CD4-positive, alpha-beta memory T cell (primary cell): ENCODE measurements at places on chromosomes 12 and 14.
A peak's percentile ranks its signal among the peaks of the same experiment; 100 is the strongest.

DNA sequence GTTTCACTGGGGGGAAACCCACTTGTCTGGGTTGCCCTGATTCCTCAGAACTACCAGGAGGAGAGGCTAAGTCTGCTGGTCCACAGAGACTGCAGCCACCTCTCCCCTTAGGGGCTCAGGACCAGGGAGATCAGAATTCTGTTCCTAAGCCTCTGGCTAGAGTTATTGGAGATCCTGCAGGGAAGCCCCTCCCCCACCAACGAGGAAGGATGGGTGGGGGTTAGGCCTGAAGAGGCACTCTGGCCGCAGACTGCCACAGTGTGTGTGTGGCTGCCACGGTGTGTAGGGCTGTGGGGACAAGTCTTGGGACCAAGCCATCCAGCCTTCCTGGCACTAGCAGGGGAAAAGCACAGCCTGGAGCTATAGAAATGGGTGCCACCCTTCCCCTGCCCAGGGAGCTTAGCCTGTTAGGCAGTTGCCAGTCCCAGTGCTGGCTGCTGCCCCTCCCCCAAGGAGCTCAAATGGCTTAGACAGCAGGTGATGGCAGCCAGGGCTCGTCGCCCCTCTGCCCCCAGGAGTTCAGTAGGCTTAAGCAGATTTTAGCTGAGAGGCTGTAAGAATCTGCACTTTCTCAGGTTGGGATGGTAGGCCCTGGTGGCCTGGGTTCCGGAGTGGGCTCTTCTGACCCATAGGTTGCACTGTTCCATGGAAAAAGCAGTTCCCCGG is 107.7 kb downstream of the ERGIC2 start:
- no peak for DNase-seq

DNA sequence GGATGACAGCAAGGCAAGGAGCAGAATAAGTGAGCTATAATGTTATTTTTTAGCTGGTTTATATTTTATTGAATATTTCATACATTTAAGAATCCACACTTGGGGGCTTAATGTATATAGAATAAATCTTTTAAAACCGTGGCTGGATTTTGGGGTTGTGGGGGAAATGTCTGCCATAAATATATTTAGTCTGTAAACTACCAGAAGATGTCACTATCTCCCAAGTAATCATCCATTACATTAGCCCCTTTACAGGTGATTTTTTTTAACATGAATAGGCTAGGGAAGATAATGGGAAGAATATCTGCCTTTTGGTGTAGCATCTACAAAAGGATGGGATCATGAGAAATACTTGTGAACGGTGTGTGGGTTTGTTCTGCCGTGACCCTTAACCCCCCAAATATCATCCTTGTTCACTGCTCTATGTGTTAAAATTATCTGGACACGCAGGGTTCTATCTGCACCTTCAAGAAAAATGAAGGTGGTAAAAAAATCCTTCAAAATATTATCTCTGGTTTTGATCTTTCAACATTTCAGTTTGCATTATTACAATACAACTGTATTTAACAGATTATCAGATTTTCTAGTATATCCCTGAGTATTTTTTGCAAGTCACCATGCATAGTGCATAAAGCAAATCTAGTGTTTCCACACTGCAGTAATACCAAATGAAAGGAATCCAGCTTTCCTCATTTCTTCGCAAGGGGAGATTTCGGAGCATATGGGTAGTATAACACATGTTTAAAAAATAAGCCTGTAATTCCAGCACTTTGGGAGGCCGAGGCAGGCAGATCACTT is 8.0 kb upstream of the SLC17A8 start:
- no peak for DNase-seq

DNA sequence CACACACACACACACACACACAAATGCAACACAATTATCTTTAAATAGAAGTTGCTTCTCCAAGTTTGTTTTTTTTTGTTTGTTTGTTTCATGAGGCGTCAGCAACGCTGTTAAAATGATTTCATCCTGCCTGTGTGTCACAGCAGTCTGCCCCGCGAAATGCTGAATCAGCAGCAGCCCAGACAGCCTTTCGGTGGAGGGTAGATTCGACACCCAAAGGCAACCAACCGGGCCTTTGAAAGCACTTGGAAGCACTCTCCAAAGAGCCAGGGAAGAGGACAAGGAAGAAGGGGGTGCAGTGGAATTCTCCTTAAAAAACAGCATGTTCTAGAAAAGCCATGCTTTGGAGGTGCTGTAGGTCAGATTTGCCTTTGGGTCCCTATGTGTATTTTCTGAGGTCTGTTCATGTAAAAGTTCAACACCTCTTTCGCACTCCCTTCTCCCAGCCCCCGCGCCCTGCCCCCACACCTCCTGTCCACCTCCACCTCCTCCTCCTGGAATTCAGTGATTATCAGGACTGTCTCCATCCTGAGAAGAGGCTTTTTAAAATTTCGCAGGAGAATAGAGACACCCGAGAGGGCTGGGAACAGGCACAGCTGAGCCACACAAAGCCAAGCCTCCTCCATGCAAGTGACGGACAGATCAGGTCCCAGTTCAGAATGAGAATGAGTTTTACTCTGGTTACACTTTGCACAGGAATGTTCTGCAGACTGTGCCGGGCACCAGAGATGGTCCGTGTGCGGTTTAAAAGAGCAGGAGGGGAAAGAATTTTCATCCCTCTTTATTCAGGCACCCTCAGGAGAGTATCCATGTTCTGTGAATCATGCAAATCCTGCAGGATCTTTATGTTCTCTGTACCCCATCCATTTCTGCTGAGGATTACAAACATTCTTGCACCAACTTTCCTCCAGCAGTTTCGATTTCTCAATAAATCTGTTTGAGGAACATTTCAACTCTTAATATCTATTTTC is 177.9 kb downstream of the ETV6 start:
- no peak for DNase-seq

DNA sequence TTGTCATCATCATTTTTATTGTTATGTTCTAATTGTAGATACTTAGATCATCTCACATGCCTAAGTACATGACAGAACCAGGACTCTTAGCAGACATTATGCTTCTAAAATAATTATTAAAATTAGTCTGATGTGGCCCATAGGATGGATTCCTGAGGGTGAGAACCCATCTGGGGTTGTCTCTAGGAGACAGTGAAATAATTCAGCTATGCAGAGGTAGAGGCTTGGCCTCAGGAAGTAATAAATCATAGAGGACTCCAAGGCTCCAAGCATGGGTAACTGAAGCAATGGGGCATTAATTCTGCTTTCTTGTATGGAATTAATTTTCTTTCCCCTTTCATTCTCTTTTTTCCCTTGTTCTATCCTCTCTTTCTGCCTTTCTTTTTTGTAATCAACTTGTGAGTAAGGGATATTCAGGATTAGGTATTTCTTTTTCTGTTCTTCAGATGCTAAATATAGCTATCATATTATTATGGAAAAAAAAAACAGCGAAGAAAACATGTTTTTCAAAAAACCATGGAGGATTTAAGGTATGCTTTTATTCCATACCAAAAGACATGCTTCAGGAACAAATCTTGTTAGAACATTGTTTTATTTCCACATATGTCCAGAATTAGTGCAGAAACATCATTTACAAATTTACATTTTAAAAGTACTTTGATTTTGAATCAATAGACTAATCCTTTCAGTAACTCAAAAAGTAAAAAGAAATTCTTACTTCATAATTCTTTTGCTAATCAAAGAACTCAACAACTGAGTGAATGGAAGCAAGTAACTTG is 263.2 kb downstream of the TRHDE start:
- no peak for DNase-seq

GRCh38 chr14:66495218-66496098 is 9.3 kb downstream of the CCDC196 start:
- peak; percentile 39 for DNase-seq

- DNase-seq = no peak
Observed at GRCh38 chr14:89206389-89207031, 210.5 kb downstream of the FOXN3 start.

DNA sequence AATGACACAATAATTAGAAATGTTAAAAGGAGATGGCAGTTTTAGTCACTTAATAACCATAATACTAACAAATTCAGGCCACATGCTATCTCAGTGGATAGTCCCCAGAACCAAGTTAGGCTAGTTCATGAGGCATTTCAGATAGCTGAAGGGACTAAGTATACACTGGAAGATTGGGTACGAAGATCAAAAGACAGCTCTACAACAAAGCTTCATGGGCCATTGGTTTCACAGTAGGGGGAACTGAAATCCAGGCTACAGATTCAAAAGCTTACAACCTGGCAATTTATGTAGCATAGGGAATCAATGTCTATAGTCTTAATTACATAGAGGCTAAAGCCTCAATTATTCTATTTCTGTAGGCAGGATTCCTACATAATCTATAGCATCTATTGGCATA is 343.0 kb downstream of the RGS6 start:
- DNase-seq = no peak

- no peak for DNase-seq
Observed at GRCh38 chr12:101064721-101065120, 145.3 kb downstream of the SLC5A8 start.

- DNase-seq = no peak
Observed at GRCh38 chr12:5622280-5622679, 190.4 kb downstream of the NTF3 start.

- DNase-seq = peak; percentile 57
Observed at GRCh38 chr12:752695-753610, 574 bp downstream of the WNK1 start.

DNA sequence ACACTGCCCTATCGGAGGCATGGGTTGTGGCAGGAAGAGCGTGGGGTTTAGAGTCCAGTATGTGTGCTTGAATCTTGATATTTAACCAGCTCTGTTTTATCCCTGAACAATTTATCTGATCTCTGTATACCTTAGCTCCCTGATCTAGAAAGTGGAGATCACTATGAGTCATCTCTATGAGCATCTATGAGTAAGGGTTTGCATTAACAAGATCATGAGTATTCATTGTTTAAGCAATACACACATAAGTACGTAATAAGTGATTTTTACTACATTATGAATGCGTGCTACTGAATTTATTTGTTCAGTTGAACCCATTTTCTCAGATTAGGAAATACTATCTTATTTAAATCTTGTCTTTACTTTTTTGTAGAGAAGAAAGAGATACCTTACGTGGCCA is 49.4 kb downstream of the GPATCH2L start:
- no peak for DNase-seq

DNA sequence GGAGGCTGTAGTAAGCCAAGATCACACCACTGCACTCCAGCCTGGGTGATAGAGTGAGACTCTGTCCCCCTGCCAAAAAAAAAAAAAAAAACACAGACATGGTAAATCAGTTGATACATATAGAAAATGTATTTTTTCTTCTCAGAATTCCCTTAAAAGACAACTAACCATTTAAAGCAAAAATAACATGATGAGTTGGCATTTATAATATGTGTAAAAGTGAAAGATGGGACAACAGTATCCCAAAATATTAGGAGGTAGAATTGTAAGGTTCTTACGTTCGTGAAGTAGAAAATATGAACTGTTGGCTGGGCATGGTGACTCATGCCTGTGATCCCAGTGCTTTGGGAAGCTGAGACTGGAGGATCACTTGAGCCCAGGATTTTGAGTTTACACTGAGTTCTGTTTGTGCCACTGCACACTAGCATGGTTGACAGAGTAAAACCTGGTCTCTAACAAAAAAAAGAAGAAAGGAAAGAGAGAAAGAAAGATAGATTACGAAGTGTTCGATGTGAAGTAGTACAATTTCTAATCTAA is 296.7 kb downstream of the FBXL14 start:
- DNase-seq = no peak

GRCh38 chr12:9073076-9073475 is 42.6 kb downstream of the A2M start:
- DNase-seq = no peak

DNA sequence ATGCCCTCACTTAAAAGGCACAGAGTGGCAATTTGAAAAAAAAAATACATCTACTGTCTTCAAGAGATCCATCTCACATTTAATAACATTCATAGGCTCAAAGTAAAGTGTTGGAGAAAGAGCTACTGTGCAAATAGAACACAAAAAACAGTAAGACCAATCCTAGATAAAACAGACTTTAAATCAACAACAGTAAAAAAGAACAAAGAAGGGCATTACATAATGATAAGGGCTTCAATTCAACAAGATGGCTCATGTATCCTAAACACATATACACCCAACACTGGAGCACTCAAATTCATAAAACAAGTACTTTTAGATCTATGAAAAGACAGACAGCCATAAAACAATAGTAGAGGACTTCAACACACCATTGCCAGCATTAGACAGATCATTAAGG is 93.6 kb upstream of the PCED1B start:
- no peak for DNase-seq

DNA sequence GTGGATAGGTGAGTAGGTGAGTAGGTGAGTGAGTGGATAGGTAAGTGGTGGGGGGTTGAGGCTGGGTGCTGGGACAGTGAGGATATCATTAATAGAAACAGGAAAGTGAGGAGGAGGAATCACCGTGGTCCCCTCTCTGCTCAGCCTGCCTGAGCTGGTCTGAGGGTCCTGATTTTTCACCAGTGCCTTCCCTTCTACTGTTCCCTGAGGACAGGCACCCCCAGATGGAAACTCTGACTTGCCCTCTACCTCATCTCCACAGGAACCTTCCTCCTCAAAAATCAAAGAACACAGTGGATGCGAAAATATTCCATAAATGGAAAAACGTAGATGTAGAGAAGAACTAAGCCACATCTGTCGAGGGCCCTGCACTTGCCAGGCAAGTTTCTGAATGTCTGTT is 1.9 kb downstream of the GPR68 start:
- DNase-seq = no peak

DNA sequence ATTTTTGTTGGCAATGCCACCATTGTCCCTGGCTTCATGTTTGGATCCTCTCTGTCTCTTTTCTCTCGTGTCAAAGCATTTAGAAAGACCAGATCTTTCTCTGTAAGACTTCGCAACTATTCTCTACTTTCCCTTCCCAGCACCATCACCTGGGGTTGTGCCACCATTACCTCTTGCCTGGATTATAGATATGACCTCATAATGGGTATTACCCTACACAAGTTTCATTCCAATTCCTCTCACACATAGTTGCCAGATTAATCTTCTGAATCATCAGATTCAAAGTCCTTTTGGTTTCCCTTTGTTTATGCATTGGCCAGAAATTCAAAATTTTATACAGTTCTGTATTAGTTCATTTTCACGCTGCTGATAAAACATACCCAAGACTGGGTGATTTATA is 27.2 kb upstream of the DHRS2 start:
- DNase-seq = no peak

DNA sequence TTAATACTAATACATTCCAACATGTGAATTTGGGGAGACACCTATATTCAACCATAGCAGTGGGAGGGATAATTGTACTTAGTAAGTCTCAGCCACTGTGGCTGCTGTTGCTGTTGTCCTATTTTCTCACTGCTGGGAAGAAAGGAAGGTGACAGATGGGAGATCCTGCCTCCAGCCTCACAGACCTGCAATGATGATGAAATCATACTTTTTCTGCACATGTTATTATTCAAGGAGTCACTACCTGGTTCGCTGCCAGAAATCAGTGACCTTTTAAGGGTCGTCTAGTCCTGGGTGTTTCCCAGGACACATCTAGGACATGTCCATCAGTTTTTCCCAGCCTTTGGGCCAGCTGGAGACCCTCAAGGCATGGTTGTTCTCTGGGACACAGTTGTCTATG is 106.2 kb upstream of the RPH3A start:
- DNase-seq = no peak

DNA sequence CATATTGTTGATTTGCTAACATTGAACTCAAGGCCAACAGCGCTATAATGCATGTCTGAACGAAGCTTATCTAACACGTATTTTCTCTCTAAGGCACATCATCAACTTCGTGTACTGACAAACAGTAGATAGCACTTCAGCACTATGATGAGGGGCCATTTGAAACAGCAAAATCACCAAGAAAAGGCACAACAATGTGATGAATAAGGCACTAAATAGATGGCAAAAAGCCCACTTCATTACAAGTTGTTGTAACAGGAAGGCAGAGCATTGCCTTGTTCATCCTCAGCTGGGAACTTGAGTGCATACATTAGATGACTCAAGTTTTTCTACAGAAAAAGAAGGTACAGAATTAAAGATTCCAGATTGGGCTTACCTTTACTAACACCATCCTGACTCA is 75.2 kb downstream of the LIN7A start:
- no peak for DNase-seq
